ENCODE measurements at places on chromosomes 5 and 9.

GRCh38 chr5:91888810-91889209 is 505.7 kb upstream of the ARRDC3 start:
- DNase-seq = no peak

- DNase-seq = peak; percentile 54
Measured at GRCh38 chr5:98827161-98827560, 53.7 kb downstream of the RGMB start.

- no peak for DNase-seq
Measured at GRCh38 chr9:95999390-95999789, 123.9 kb downstream of the ERCC6L2 start.

DNA sequence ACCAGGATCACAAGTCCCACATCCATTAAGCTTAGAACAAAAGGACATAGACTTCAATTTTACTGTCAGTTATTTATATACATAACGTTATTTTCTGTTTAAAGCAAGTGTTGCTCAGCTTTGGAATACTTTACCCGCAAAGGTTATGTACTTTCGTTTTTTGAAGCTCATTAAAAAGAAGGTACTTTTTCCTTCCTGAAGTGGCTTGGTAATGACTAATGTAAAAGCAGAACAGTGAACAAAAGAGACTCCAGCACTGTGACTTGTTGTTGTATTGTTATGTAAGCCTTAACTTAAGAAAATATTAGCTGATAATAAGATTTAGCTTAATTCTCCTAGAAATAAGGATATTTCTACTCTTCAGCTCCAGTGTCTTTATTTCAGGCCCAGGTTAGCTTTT is 97.3 kb upstream of the SLCO6A1 start:
- peak; percentile 3 for DNase-seq

- DNase-seq = no peak
Measured at GRCh38 chr9:22278426-22278825, 168.2 kb upstream of the DMRTA1 start.

DNA sequence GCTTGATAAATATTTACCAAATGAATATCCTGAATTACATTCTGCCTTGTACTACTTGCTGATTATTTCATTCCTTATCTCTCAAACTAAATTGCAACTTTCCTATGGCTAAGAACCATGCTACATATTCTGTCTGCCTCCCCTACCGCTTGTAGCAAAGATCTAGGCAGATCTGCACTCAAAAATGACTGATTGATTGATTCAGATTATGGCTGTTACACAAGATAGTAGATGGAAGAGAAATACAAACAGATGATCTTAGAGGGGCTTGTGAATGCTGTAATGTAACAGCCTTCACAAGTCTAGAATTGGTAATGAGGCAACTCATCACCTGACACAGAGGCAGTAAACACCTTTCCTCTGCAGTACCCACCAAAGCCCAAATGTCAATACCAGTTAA is 446.1 kb downstream of the PRELID2 start:
- no peak for DNase-seq

GRCh38 chr5:25414742-25415141 is 770.0 kb upstream of the CDH10 start:
- DNase-seq = no peak

- peak; percentile 21 for DNase-seq
Measured at GRCh38 chr5:1568201-1568979, 44.6 kb upstream of the LPCAT1 start.

- DNase-seq = no peak
Measured at GRCh38 chr5:172463031-172463430, 8.7 kb upstream of the SH3PXD2B start.
